ENCODE measurements at places on chromosomes 3 and 15. TPM values are rescaled to one million over a fixed set of nuclear protein-coding genes. Genes with fewer than 3 reads are reported as not detected.

Gene KLHL40
- total RNA-seq = 320 TPM

DNA sequence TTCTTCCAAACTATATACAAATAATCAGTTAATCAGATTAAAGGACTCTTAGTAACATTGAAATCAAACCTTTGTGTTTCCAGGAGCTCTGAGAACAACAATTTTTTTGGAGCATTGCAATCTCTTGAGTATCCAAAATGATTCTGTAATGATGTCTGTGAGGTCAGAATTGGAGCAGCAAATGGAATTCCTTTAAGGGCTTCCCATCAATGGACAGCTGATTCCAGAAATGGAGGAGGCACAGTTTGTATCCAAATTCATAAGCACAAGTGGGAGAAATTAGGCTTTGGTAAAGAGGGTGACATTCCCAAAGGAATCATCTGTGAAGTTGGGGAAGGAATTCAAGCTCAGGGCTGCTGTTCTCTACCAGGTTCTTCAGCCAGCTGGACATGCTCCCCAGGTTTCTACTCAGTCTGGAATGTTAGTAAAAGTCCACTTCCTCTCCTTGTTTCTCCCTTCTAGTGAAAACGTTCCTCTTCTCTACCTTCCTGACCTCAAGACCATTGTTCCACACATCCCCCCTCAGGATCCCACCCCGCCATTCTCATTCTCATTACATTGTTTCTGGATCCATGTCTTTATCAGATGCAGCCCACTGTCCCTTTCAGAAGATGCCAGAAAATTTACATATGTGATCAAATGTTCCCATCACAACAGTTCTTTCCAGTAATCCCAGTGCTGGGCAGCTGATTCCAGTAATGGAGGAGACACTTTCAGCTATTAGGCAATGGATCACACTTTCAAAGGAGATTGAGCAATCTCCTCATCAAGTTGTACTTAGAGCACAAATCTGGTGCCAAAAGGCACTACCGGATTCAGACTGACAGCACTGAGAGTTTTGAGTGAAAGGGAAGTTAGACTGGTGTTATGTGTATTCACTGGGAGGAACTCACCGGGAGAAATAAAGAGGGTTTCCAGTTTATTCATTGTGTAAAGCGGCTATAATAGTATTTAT lies 391.3 kb upstream of the TPRG1 start:
- H3K27ac ChIP-seq = peak overlapping the region; percentile 73
- H3K27me3 ChIP-seq = no peaks in the 10 kb centered on the region
- peaks cover 27% of the 10 kb centered on the region for H3K4me1 ChIP-seq
- H3K36me3 ChIP-seq = no peaks in the 10 kb centered on the region

Gene GP9
- not detected for total RNA-seq

DNA sequence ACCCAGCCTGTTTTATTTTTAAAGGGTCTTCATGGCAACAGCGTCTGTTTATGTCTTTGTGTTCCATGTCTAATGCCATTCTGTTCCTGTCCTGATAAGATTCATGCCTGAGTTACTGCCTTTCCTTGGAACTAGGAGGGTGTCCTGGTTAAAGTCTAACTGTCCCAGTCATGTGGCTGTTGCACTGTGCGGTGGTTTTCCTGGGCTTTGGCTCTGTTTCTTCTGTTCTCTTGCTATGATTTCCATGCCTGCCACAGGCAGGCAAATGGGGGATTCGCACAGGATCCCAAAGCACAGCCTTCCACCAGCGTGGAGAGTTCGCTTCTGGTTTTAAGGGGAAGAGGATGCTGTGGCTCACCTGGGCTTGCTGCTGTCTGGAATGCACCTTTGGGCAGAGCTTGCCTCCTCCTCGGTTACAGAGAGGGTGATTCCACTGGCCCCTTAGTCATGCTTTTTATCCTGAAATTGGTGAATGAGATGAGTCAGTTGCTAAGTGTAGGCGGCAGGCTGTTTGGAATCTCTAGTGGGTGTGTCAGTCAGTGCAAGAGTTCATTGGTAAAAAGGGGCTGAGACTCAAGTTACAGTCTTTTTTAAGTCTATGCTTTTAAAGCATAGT lies 86.8 kb downstream of the CCK start:
- peak overlapping the region; percentile 81 for H3K27ac ChIP-seq
- H3K36me3 ChIP-seq = no peaks in the 10 kb centered on the region
- H3K4me3 ChIP-seq = no peak overlapping the region
- peaks cover 76% of the 10 kb centered on the region for H3K4me1 ChIP-seq
- H3K27me3 ChIP-seq = no peaks in the 10 kb centered on the region

Gene STRC
- not detected for total RNA-seq

- DNase-seq = no peak
- no peaks in the 10 kb centered on the region for H3K27me3 ChIP-seq
- no peaks in the 10 kb centered on the region for H3K36me3 ChIP-seq
These were observed 319.0 kb downstream of the MECOM start for GRCh38 chr3:169344465-169344864.

DNA sequence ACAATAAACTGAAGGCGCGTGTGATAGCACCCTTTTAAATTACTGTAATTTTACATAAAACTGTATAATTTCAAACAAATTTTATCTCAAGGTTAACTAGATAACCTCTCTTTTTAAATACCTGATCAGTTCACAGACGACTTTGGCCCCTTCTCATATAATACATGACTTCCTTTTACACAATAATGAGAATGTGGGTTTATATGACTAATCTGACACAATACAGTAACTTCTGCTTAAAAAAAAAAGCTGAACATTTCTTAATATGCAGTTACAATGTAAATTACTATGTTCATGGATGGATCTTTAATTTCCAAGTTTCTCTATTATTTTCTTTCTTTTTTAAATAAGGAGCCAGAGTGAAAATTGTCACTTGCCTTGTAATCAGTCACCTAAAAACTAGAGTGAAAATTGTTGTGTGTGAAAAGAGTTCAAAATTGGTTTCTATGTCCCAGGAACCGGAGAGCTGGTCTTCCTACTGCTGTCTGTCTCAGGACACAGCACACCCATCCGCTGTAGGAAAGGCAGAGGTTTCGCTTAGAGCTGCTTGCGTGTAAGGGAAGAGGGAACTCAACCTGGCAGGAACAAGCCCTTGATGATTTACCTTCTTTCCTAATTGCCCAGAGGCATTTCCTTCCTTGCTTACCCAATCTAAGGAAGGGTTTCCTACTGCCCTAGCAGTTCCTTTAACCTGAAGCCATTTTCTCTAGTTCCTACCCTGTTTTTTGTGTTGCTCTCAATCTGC lies 33.3 kb downstream of the PLD1 start:
- peaks cover 4% of the 10 kb centered on the region for H3K4me1 ChIP-seq
- H3K36me3 ChIP-seq = no peaks in the 10 kb centered on the region
- H3K4me3 ChIP-seq = no peak overlapping the region
- DNase-seq = no peak
- no peaks in the 10 kb centered on the region for H3K27me3 ChIP-seq

Measured in gastrocnemius medialis (tissue), 4 donors.